ENCODE measurements at places on chromosomes 3 and 15.

GRCh38 chr3:121515862-121516261 lies 29.9 kb downstream of the POLQ start:
- DNase-seq = no peak

DNA sequence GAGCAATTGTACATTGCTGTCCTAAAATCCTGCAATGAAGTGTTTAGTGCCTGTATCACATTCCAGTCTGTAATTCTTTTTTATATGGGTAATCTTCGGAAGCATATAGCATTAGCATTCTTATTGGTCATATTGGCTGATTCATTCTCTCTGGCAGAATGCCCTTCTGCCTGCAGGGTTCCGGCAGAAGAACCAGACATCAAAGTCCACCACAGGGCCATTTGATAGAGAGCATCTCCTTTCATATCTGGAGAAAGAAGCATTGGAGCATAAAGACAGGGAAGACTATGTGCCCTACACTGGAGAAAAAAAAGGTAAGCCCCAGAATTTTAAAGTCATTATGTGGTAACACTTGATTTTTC lies 39.6 kb downstream of the TMOD3 start:
- peak; percentile 89 for DNase-seq

GRCh38 chr3:49607796-49608195 lies 53.5 kb downstream of the BSN start:
- DNase-seq = peak; percentile 18

DNA sequence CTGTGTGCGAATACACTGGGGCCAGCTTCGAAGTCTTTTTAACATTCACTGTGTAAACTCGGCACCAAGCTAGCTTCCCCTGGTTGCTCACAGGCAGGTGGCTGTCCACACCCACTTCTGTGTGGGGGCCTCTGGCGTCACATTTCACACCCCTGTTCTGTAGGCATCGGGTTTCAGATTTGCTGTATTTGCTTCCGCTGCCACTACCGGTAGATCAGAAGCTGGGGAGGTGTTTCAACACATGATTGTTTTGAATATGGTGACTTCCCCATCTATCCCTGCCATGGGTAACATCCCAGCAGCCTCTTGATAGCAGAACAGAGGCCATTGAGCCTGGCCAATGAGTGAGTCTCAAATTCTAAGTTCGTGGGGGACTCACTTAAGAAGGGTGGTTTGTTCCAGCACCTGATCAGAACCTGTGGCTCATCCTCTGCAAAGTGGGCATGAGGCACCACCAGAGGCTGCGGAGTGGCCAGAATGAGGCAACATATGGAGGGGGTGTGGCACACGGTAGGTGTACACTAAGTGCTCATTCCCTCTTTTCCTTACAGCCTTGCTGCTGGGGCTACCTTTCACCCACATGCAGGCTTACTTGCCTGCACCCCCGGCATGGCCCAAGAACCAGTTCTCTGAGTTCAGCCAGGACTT lies 61.5 kb downstream of the IQSEC1 start:
- DNase-seq = no peak

DNA sequence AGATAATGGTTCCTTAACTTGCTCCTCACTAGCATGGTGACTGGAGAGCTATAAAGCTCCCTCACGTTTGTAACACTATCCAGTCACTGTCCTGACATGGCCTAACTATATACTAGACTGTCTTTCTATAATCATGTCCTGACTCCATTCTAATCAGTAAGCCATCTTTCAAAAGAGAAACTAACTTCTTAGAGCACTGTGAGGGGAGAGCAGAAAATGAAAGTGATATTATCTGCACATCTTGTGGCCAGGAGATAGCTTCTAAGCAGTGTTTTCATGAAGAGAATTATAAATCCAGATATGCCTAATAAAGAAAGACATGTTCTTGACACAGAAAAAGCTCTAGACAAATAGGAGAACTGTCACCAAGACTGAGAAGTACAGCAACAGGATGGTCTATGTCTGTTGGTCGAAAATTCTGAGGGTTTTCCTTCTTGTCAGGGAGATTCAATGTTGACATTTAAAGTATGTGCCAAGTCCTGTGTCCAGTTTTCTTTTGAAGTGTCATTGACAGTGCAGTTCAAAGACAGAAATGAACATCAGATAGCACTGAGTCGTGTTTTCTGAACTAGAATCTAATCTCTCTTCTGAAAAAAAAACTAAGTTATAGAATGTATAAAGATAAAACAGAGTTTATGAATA lies 230.6 kb upstream of the PEX5L start:
- no peak for DNase-seq

DNA sequence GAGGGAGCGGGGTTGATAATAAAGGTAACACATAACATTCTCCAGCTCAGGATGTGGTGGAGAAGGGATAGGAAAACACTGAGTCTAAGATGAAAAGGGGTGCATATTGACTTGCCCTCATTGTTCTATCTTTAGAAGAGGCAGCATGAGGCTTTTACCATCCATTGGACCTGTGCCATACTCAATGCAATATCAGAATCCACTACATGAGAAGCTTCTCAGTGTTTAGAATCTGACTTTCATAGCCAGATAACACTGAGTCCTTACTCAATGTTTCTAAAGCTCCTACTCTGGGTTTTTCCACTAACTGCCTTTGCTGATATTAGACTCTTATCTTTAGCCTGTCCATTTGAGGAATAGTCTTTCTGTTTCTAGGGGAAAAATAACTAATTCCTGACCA lies 24.3 kb upstream of the GADL1 start:
- no peak for DNase-seq

DNA sequence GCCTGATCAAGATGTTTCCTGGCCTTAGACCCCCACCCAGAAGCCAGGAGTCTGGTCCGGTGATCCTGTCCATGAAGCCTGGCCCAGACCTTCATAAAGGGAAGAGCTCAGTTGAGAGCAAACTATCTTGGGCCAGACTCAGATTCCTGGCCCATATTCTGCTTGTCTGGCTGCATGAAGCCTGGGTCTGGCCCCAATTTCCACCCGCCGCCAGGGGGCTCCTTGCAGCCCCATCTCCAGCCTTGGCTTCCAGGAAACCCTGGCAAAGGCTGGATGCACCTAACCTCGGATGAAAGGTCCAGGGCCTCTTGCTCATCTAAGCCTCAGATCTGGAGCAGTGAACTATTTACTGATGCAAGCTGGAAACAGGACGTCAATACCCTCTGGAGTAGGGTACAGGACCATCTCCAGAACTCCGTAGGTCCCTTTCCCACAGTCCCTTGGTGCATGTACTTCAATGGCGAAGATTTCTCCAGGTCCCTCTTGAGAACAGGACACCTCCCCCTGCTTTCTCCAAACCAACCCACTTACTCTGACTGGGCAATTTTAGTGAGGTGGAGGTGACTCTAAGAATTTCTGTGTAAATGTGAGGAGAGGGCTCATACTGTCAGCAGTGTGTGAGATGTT lies 5.6 kb downstream of the FOXL2 start:
- DNase-seq = peak; percentile 68

GRCh38 chr3:45915518-45916231 lies 27.6 kb upstream of the CXCR6 start:
- DNase-seq = no peak

- DNase-seq = no peak
Observed at GRCh38 chr3:89002191-89002590, 105.2 kb upstream of the EPHA3 start.

- DNase-seq = no peak
Observed at GRCh38 chr15:39642011-39642640, 61.2 kb downstream of the THBS1 start.

Measured in SK-MEL-5 (cell line).